ENCODE measurements at places on chromosomes 13 and 19.

DNA sequence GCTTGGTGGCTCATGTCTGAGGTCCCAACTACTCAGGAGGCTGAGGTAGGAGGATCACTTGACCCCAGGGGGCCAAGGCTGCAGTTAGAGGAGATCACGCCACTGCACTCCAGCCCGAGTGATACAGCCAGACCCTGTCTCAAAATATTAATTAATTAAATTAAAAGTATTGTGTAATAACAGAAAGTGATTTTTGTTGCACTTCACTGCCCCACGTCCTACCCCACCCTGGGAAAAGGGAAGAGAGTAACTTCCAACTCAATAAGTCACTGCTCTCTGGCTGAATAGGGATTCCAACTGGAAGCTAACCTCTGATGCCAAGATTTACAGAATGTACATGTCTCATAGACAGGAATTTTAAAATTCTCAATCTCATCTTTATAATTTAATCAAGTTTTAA is 47.2 kb downstream of the ZNF611 start:
- DNase-seq: no peak

DNA sequence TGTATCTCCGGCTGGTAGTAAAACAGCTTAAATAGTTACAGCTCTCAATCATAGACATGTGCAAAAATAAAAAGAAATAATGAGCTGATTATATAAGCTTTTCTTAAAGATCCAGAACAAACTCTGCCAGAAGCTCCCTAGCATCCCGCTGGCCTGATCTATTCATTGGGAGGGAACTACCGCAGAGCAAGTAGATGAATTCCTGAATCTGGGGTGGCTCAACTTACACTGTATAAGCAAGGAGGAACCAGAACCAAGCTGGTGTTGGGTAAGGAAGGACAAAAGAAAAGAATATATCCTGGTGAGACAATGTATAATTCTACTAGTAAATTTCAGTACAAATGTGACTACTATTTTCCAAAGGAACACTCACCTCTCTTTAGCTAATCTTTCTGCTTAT is 1122.2 kb downstream of the OLFM4 start:
- DNase-seq: no peak

DNA sequence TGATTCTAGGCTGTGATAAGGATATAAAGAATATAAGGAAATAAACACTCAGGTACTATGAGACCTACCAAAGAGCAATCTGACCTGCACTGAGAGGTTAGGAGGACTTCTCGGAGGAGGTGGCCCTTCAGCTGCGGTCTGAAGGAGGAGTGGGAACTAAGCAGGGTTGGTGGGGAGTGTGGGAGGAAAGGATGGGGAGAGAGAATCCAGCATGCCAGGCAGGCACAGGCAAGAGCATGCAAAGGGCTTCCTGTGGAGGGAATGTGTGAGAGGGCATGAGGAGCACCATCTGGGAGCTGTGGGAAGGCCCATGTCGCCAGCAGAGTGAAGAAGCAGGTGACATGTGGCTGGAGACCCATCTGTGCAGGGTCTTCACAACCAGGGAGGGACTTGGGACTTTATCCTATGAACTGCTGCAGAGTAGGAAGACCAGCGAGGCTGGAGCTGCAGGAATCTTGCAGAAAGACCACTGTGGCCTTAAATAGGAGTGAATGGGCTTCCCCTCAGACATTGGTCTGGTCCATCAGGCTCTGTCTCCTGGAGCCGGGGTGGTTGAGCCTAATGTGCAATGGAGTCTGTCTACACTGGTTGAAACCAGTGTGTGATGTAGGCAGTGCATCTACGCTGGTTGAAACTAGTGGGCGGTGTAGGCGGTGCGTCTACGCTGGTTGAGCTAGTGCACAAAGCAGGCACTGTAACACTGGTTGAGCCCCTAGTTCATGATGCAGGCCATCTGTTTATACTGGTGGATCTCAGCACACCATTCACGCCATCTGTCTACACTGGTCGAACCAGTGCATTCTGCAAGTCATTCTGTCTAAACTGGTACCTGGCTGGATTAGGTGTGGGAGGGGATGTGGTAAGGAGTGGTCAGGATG is 6.4 kb downstream of the CHST8 start:
- DNase-seq: no peak

GRCh38 chr19:16829822-16830289 is 658 bp downstream of the SIN3B start:
- DNase-seq: no peak

DNA sequence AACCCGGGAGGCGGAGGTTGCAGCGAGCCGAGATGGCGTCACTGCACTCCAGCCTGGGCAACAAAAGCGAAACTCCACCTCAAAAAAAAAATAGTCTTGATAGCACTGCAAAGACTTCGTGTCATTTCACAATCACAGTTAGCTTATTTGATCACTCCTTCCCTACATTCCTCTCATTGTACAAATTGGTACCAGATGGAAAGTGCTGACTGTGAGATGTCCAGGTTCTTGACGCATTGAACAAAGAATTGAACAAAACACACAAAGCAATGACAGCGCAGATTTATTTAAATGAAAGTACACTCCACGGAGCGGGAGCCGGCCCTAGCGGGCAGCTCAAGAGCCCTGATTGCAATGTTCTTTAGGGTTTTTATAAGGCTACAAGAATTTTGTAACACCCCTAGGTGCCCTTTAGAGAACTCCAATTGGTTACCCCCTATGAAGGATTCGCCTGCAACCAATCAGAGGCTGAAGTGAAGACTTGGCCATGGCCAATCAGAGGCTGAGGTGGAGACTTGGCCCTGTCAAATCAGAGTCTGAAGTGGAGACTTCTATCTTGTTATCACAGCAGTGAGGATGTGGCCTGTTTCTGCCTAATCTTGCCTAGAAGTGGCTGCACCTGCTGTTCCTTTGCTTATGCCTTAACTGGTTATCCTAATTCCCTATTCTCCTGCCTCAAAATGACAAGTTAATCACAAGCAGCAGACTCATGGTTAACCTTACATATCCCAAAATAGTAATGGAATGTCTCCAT is 16.7 kb downstream of the ZNF556 start:
- DNase-seq: no peak

GRCh38 chr13:48494874-48495273 is 38.0 kb downstream of the RCBTB2 start:
- DNase-seq: no peak

DNA sequence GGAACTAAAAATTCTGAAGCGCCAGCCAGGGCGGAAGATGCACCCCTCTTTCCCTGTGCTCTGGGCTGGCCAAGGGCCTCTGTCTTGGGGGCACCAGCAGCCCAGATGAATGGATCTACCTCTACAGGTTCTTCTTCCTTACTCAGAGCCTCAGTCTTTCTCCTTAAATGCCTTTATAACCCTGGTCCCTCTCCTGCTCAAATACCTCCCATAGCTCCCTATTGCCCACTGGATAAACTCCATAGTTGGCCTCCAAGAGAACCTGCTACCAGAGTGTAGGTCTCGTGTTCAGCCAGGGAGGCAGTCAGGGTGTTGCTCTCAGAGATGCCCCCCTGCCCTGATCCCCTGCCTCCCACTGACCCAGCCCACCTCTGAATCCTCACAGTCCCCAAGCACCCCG is 30.5 kb downstream of the OR10H4 start:
- DNase-seq: no peak

DNA sequence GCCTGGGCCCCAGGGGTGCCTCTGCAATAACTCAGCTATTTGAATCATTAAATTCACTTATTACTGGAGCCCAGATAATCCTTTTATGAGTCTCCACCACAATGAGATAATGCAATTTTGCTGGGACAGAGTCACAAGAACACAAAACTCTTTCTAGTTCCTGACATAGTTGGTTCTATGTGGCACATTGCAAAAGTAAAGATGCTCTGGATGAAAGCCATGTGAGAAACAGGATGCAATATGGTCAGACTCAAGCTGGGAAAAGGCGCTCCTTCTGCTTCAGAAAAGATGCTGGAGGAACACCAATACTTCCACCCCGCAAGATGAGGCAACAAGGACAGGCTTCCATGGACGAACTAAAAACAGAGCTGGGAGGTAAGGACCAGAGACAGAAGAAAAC is 5.7 kb downstream of the ANKRD27 start:
- DNase-seq: no peak

DNA sequence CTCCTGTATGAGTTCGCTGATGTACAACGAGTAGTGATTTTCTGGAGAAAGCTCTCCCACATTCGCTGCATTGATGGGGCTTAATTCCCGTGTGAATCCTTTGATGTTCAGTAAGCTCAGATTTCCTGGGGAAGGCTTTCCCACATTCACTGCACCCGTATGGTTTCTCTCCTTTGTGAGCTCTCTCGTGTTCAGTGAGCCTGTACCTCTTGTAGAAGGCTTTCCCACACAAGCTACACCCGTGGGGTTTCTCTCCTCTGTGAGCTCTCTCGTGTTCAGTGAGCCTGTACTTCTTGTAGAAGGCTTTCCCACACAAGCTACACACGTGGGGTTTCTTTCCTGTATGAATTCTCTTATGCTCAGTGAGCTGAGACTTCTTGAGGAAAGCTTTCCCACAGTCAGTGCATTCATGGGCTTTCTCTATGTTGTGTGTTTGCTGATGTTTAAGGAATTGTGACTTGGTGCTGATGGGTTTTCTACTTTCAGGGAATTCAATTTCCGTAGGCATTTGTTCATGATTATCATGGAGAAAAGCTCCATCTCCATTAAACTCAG is 3.5 kb upstream of the ZNF577 start:
- DNase-seq: no peak

DNA sequence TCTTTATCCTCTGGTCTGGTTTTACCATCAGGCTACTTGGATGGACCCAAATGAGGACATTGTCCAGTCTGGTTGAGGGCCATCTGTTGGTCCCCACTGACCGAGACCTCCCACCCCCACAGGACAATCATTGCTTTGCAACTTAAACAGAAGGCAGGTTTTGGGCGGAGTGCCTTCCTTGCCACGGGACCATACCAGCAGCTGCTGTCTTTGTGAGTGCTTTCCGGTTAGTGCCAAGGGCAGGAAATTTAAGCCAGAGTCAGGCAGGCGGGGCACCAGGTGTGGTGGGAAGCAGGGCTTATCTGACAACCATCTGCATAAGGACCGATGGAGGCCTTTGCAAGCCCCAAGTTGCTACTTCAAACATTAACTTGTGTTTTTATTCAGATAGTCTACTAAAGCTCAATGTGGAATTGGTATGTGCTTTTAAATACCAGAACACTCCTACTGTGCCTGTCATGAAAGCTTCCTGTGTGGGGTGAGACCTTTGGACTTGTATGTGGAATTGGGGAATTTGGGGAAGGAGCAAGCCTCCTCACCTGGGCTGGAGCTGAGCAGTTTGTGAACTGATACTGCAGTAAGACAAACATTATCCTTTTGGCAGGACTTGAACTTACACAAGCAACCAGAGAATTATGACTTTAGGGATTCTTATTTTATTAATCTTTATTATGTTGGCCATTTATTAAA is 39.3 kb upstream of the UBE2L5 start:
- no peak for DNase-seq

GRCh38 chr13:21212138-21212775 is 35.8 kb downstream of the MRPL57 start:
- DNase-seq: no peak

DNA sequence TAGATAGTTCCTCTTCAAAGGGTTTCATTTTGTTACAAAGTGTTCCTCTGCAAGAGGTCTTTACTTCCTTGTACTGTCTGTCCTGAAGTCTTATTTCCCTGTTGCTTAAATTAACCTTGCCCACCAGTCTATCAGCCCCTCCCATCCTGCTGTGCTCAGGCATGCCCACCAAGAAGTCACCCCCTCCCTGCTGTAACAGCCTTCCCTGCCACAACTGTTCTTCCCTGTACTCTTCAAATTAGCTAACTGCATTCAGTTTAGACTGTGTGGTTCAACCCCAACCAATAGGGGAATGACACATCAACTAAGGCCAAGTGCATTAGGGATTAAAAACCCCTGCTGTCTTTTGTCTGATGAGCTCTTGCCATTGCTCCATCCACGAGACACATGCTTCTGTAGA is 34.4 kb upstream of the ZNF562 start:
- DNase-seq: no peak

DNA sequence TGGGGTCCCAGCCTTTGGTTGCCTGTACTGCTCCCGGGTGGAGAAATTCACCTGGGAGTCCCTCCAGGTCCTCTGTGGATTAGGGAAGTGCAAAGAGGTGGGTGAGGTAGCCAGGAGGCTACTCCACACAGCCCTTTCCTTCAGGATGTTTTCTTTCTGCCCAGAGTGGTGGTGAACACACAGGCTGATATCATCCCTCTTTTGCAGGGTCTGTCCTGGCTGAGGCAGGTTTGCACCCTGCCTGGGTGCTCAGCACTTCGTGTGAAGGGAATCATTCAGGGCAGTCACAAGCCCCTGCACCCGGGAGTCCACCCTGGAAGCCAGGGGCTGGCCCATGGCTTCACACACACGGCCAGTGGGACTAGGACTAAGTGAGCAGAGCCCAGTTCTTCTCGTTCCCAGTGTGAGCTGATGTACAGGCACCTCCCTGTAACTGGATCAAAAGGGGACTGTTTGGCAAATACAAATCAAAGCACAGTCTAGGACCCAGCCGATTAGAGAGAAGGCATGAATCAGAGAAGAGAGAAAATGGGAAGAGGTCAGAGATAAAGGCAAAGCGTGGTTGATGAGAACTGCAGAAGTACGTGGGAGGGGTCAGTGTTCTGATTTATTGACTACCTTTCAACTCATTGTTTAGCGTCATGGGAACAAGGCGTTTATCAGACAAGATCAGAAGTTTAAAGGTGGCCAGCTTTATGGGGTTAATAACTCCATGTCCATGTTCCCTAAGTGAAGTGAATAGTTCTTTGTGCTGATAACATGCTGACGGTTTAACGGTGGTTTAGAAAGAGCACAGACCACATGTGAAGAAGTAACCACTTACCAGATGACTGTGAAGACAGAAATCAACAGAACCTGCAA is 30.4 kb upstream of the SPATA13 start:
- DNase-seq: no peak

GRCh38 chr19:55005684-55006488 is 32.2 kb downstream of the GP6 start:
- DNase-seq: no peak

- no peak for DNase-seq
Measured at GRCh38 chr13:103443604-103444003, 377.4 kb upstream of the SLC10A2 start.

GRCh38 chr19:32313569-32314265 is 31.7 kb upstream of the ZNF507 start:
- DNase-seq: no peak

GRCh38 chr13:111336666-111337065 is 16.2 kb downstream of the TEX29 start:
- no peak for DNase-seq

GRCh38 chr19:17794412-17794730 is 567 bp upstream of the B3GNT3 start:
- DNase-seq: no peak

DNA sequence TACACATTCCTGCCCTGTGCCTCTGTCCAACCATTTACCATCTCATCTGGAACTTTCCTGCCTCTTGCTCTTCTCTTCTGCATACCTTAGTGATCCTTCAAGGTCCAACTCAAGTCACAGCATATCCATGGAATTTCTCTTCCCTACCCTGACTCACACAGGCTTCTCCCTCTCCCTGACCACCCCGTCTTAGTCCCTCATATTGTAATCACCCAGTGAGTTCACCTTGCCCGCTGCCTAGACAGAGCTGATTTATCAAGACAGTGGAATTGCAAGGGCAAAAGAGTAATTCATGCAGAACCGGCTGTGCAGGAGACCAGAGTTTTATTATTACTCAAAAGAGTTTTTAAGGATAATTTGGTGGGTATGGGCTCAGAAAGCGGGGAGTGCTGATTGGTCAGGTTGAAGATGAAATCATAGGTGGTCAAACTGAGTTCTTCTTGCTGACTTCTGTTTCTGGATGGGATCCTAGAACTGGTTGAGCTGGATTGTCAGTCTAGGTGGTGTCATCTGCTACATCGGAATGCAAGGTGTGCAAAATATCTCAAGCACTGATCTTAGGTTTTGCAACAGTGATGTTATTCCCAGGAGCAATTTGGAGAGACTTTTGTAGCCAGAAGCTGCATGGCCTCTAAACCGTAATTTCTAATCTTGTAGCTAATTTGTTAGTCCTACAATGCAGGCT is 67.2 kb downstream of the HSPH1 start:
- no peak for DNase-seq
